HCEC 1CT (cell line): ENCODE measurements at places on chromosomes 4 and X.

GRCh38 chr4:15769202-15769601, 8.9 kb upstream of the CD38 start:
- no peak for DNase-seq

DNA sequence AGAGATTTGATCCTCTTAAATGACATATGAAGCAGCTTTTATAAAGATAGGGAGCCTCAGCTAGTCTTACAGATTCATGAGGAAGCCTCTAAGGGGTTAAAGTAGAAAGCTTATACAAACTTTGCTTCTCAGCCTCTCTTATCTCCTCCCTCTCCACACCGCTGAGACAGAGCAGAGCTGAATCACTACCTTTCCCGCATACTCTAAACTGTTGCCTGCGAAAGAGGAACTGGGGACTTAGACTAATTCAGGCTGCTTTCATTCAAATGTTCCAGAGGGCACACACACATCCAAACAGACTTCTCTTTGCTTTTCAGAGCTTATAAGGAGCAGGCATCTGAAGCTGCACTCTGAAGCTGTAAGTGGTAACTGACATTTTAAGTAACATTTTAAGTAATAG, at the start of gene SERTM2:
Gene SERTM2, plus strand, starts transcription at position 169 of the 400 bp plus-strand sequence. CDS start 7,213 bp downstream, outside the sequence.
- DNase-seq: no peak

- no peak for DNase-seq
These were observed 43.7 kb upstream of the SPIN4 start for GRCh38 chrX:63394872-63395271.

- no peak for DNase-seq
These were observed 28.2 kb upstream of the TLR2 start for GRCh38 chr4:153655928-153656327.

- DNase-seq: no peak
These were observed 411.3 kb upstream of the RASGEF1B start for GRCh38 chr4:81883004-81883403.

- no peak for DNase-seq
These were observed 176.2 kb downstream of the ADGRL3 start for GRCh38 chr4:61376301-61376700.

- DNase-seq: no peak
These were observed 568.8 kb downstream of the PPARGC1A start for GRCh38 chr4:23320931-23321587.

DNA sequence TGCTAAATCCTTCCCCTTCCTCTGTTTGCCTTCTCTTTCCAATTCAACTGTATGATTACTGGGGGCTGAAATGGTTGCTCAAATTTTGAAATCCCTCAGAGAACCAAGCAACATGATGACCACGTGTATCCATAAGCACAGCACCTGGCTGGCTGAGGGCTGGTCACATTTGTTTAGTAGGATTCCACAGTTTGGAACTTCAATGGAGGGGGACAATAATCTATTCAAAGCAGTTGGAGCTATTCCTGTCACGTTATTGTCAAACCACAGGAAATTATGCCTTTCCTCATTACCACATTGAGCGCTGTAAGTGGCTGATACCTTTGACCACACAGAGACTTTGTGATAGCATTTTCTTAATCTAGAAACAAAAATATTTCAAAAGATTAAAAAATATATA, 7.0 kb downstream of the TMSB4X start:
- DNase-seq: no peak
